ENCODE measurements at places on chromosomes 2 and 18. TPM values are rescaled to one million over a fixed set of nuclear protein-coding genes. Genes with fewer than 3 reads are reported as not detected.
A peak's percentile ranks its signal among the peaks of the same experiment; 100 is the strongest.

UGT1A8 gene
- total RNA-seq: not detected

CD8A gene
- total RNA-seq: 56.0 TPM

OLA1 gene
- total RNA-seq: 35.3 TPM

PRSS56 gene
- not detected for total RNA-seq

CAVIN2 gene
- 3.7 TPM for total RNA-seq

REG1B gene
- not detected for total RNA-seq

DPYSL5 gene
- not detected for total RNA-seq

CNDP1 gene
- not detected for total RNA-seq

AFF3 gene
- total RNA-seq: 20.7 TPM

CBLN2 gene
- not detected for total RNA-seq

GLB1L gene
- total RNA-seq: 2.7 TPM

GRCh38 chr2:217398860-217399259, 539.0 kb upstream of the TNP1 start:
- no peak overlapping the region for H3K4me3 ChIP-seq
- no peak overlapping the region for H3K27ac ChIP-seq
- no peaks in the 10 kb centered on the region for H3K27me3 ChIP-seq
- no peaks in the 10 kb centered on the region for H3K36me3 ChIP-seq

GRCh38 chr2:120749506-120750431, 14.1 kb downstream of the GLI2 start:
- DNase-seq: no peak
- H3K4me1 ChIP-seq: no peaks in the 10 kb centered on the region
- H3K4me3 ChIP-seq: no peak overlapping the region
- no peaks in the 10 kb centered on the region for H3K27me3 ChIP-seq
- no peaks in the 10 kb centered on the region for H3K36me3 ChIP-seq

GRCh38 chr2:207032490-207032889, 93.2 kb downstream of the CPO start:
- DNase-seq: no peak
- H3K4me3 ChIP-seq: no peak overlapping the region
- no peaks in the 10 kb centered on the region for H3K36me3 ChIP-seq
- no peak overlapping the region for H3K27ac ChIP-seq
- H3K27me3 ChIP-seq: no peaks in the 10 kb centered on the region

DNA sequence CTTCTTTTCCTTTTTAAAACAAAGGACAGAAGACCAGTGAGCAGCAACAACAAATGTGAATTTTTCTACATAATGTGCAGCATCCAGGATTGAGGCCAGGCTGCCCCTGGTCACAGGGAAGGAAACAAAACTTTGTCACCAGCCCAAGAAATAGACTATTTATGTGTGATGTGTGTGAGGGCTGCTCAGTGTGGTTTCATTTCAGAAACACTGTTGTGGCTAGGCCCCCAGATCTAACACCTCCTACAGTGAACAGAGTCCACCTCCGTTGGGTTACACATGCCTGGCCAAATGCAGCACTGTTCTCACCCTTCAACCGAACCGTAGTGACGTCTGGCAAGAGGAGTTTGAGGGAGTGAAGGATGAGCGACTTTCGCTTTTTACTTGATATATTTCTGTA, 146.3 kb upstream of the RIOK3 start:
- H3K27ac ChIP-seq: no peak overlapping the region
- H3K36me3 ChIP-seq: no peaks in the 10 kb centered on the region
- no peaks in the 10 kb centered on the region for H3K27me3 ChIP-seq
- peaks cover 16% of the 10 kb centered on the region for H3K4me1 ChIP-seq

DNA sequence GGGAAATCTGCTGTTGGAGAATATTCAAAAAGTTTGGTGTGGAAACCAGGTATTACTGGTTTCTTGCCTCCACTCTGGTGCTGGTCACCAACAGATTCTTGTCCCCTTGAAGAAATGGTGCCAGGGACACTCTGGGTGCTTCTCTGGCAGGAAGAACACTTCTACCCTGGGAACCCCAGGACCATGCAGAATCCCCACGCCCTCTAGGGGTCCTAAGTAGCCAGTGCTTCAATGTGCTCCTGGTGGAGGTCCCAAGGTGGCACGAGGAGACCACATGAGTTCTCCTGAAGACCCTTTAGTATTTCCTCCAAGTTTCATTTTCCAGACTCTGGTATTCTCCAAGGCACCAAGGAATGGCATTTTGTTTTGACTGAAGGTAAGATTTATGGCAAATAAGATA, 380.6 kb downstream of the TSN start:
- no peaks in the 10 kb centered on the region for H3K27me3 ChIP-seq
- no peak for DNase-seq
- H3K4me1 ChIP-seq: no peaks in the 10 kb centered on the region
- H3K36me3 ChIP-seq: no peaks in the 10 kb centered on the region
- H3K27ac ChIP-seq: no peak overlapping the region

- DNase-seq: no peak
- H3K36me3 ChIP-seq: no peaks in the 10 kb centered on the region
- no peak overlapping the region for H3K27ac ChIP-seq
- H3K4me1 ChIP-seq: no peaks in the 10 kb centered on the region
- H3K4me3 ChIP-seq: no peak overlapping the region
Measured at GRCh38 chr2:86396291-86396785, 44.8 kb upstream of the KDM3A start.

GRCh38 chr2:176035013-176035691, 33.1 kb upstream of the LNPK start:
- DNase-seq: no peak
- no peak overlapping the region for H3K4me3 ChIP-seq
- no peaks in the 10 kb centered on the region for H3K4me1 ChIP-seq

DNA sequence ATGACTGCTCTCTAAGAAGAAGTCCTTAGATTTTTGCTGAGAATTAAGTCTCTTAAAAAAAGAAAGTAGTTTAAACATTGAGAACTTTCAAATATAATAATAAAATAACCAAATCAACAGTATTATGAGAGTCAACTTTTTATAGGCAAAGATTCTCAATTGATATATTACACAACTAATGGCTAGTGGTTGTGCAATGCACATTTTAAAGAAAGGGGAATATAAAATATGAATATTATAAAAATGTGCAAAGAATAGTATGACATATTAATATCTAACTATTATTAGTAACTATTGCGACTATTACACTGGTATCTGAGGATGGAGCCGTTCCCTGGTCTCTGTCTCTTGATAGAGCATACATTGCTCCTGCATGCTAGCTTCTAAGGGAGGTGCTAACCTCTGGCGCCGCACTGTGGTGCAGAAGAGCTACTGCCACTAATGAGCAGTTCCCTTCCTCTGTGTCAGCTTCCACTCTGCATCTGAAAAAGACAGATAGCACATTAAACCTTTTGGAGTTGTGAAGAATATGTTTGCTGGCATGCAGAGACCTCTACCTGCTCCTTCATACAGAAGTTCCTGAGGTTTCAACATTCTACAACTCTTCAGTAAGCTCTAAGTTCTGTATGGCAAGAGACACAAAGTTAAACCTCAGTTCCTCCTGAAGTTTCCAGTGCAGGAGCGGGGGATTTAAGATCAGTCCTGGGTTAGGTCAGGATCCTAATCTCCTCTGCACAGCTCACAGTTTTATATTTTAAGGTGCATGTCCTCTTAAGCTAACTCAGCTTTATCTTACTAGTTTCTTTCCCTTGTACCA, 3.5 kb upstream of the SLC9A2 start:
- no peaks in the 10 kb centered on the region for H3K36me3 ChIP-seq
- no peak overlapping the region for H3K4me3 ChIP-seq
- no peaks in the 10 kb centered on the region for H3K27me3 ChIP-seq
- H3K27ac ChIP-seq: no peak overlapping the region

GRCh38 chr2:135525786-135526185, 5.2 kb downstream of the ZRANB3 start:
- H3K4me3 ChIP-seq: no peak overlapping the region
- DNase-seq: no peak
- no peak overlapping the region for H3K27ac ChIP-seq

DNA sequence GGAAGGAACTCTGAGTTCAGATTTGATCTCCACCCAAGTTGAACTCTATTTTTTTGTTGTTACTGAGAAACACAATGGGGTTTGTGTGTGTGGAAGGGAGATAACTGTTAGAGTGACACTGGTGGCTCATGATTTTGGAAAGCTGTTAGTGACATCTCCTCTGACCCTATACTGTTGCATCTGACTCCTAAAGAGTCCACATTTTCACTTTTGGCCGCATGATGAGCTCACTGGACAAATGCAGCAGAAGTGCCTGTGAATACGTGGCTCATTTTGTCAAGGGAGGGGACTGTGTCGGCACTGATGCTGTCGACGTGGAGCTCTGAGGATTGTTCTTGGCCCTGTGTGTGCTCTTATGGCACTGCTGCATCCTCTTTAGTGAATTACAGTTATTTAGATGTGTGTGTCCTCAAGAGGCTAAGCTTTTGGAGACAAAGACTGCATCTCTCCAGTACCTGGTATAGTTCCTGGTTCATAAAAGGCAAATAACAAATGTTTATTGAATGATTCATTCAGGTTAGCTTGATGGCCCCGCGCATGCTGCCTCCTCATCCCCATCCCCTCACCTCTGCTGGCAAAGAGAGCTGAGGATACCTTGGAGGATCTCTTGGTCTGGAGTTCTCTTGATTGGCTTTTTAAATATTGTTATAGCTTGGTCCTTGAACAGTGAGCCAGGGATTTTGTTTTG, 135.4 kb downstream of the PHLPP1 start:
- H3K4me1 ChIP-seq: no peaks in the 10 kb centered on the region
- DNase-seq: no peak
- H3K4me3 ChIP-seq: no peak overlapping the region
- no peaks in the 10 kb centered on the region for H3K27me3 ChIP-seq

GRCh38 chr2:147521936-147522335, 322.9 kb upstream of the ACVR2A start:
- no peaks in the 10 kb centered on the region for H3K36me3 ChIP-seq
- H3K4me3 ChIP-seq: no peak overlapping the region
- H3K27ac ChIP-seq: no peak overlapping the region
- H3K4me1 ChIP-seq: no peaks in the 10 kb centered on the region

- H3K4me1 ChIP-seq: no peaks in the 10 kb centered on the region
- H3K4me3 ChIP-seq: no peak overlapping the region
- DNase-seq: no peak
Measured at GRCh38 chr2:26484579-26484978, 6.7 kb upstream of the OTOF start.

GRCh38 chr2:36878429-36878828, 87.9 kb downstream of the STRN start:
- no peaks in the 10 kb centered on the region for H3K4me1 ChIP-seq
- no peak for DNase-seq
- no peak overlapping the region for H3K4me3 ChIP-seq
- no peaks in the 10 kb centered on the region for H3K27me3 ChIP-seq
- H3K27ac ChIP-seq: no peak overlapping the region

GRCh38 chr2:128777196-128778035, 458.7 kb upstream of the HS6ST1 start:
- no peak for DNase-seq
- no peak overlapping the region for H3K27ac ChIP-seq
- no peaks in the 10 kb centered on the region for H3K4me1 ChIP-seq
- no peaks in the 10 kb centered on the region for H3K36me3 ChIP-seq

DNA sequence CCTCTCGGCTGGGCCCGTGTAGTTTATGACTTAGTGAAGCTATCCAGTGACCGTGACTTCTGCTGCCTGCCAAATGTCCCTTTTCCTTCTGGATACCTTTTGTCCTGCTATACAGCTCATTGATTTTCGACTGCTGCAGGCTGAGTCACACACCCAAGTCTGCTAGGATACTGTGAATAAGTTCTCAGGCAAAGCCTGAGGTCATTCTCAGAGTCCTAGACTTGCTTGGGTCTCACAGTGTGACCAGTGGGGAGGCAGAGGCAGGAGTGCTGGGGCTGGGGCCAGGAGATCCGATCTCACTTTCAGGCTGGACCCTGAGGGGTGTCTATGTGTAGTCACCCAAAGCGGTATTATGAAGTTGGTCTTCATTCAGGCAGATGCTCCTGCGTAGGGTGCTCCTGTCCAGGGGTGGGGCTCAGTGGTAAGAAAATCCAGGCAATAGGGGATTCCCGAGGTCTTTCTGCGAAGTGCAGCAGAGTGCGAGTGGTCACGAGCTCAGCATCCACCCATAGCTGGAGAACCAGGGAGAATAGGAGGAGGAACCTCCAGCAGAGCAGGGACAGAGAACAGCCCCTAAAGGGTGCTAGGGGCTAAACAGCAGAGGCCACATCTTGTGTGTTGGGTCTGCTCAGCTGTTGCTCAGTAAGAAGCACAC, 268.6 kb upstream of the NCKAP5 start:
- H3K4me1 ChIP-seq: no peaks in the 10 kb centered on the region
- no peaks in the 10 kb centered on the region for H3K36me3 ChIP-seq
- H3K4me3 ChIP-seq: no peak overlapping the region
- H3K27ac ChIP-seq: no peak overlapping the region
- no peaks in the 10 kb centered on the region for H3K27me3 ChIP-seq

DNA sequence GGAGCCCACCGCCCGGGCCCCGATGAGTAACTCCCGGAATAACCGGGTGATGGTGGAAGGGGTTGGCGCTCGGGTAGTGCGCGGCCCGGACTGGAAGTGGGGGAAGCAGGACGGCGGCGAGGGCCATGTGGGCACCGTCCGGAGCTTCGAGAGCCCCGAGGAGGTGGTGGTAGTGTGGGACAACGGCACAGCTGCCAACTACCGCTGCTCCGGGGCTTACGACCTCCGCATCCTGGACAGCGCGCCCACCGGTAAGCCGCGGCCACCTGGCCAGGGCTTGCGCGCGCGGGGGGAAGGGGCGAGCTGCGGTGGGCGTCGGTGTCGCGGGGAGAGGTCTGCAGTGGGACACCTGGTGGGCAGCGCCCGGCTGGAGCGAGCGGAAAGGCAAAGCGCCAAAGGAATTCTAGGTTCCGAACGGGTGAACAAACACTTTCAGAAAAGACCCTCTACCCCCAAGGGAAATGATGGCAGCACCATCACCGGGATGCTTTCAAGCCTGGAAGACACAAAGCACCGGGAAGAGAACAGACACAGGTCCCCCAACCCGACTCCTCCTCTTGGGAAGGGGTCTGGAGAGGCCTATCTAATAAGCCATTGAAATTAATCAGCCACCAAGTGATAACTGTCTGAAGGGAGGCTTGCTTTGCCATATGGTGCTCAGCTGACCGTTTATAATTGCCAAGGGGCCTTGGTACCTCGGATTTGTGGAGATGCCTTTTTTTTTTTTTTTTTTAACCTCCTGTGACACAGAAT, 1.1 kb downstream of the MIB1 start:
- H3K27ac ChIP-seq: peak overlapping the region; percentile 83
- peaks cover 13% of the 10 kb centered on the region for H3K4me1 ChIP-seq
- H3K36me3 ChIP-seq: no peaks in the 10 kb centered on the region
- H3K27me3 ChIP-seq: no peaks in the 10 kb centered on the region
- DNase-seq: peak; percentile 20

- no peak overlapping the region for H3K27ac ChIP-seq
- H3K36me3 ChIP-seq: no peaks in the 10 kb centered on the region
- no peaks in the 10 kb centered on the region for H3K4me1 ChIP-seq
Measured at GRCh38 chr2:201363857-201364560, 6.9 kb upstream of the FLACC1 start.

- no peak overlapping the region for H3K27ac ChIP-seq
- no peaks in the 10 kb centered on the region for H3K4me1 ChIP-seq
Measured at GRCh38 chr2:21194858-21195271, 71.1 kb downstream of the TDRD15 start.

All from naive thymus-derived CD4-positive, alpha-beta T cell (primary cell).